Heart left ventricle (tissue), 16 donors: ENCODE measurements at places on chromosomes 1 and 21. TPM values are rescaled to one million over a fixed set of nuclear protein-coding genes. Genes with fewer than 3 reads are reported as not detected.

Gene NHLH1
- polyA plus RNA-seq = not detected

DNA sequence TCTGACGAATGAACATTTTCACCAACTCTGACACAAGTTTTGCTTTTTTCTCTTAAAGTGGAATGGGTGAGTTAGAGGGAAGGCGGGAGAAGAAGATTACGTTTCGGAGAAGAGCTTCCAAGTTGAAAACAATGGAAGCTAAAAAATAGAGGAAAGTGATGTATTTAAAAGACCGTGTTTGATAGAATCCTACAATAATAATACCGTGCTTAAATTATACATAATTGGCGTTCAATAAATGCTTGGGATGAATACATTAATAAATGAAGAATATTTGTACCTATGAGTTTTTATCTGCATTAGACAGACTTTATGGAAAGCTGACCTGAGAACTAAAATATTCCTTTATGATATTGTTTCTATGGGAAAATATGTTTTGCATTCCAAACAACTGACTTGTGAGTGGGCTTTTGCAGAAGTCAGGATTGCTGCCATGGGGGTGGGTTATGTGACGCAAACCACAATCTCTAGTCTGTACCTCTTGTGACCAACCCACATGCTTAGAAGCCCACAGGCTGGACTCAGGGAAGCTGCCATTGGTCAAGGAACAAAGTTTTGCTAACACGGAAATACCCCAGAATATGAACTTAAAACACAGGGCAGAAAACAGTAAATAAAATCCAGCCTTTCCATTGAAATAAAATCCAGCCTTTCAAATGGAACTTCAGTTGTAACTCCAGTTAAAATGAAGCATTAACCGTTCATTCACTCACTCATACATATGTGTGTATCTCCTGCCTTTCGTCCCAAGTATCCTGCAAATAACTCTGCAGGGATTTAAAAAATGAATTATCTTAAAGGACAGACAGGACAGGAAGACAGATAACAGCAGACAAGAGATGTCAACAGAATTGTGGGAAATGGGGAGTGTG is 21.3 kb upstream of the ATF3 start:
- H3K4me1 ChIP-seq = no peaks in the 10 kb centered on the region
- no peaks in the 10 kb centered on the region for H3K36me3 ChIP-seq
- no peak for DNase-seq
- no peak overlapping the region for H3K4me3 ChIP-seq
- peaks cover 7% of the 10 kb centered on the region for H3K27me3 ChIP-seq

Gene SHE
- polyA plus RNA-seq = 10.1 TPM

Gene OR2T35
- not detected for polyA plus RNA-seq

DNA sequence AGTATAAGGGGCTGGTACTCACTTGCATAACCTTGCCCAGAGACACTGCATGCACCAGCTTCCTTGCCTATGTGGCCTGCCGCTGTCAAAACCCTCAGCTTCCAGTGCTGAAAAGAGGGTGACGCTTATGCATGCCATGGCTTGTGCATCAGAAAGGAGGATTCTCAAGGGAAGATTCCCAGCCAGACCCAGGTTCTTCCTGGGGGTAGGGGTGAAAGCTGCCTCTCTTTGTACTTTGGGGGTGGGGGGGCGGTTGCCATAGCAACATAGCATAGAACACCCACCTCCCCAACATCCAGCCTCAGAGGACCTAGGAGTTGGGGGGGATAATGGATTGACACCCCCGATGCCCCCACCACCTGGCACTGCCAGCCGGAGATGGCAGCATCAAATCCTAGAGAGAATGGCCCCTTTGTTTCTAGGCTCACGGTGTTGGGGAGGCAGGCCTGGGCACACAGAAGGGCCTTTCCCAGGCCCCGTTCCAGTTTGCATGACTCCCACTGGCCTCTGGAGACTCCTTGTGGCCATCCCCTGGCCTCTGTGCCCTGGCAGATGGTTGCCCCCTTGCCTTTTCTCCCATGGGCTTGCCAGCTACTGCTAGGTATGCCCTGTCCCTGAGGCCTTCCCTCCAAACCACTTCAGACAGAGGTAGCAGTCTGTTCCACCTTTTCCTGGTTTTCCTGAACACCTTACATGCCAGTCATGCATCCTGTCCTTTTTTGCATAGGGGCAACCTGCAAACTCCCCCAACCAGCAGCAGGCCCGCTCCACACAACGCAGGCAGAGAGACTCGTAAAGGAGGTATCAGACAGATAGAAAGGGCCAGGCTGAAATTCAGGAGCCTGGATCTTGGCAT is 44.6 kb downstream of the RHBG start:
- H3K36me3 ChIP-seq = no peaks in the 10 kb centered on the region
- no peak overlapping the region for H3K27ac ChIP-seq
- H3K4me1 ChIP-seq = no peaks in the 10 kb centered on the region
- no peak for DNase-seq
- H3K4me3 ChIP-seq = no peak overlapping the region

DNA sequence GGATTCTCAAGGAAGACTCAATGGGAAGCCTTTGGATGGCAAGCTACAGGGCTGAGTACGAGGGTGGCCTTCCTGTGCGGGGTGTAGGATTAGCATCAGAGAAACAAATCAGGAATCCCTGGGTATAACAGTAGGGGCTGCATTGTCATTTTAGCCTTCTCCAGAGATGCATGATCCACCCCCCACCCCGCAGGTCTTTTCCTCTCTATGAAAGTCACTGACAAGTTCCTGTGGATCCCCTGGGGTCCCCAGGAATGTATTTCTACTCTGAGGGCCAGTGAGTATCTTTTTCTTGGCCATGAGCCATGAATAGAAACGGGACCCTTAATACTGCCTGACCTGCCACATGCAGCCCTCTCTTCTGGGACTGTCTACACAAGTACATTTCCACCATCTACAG is 473.0 kb upstream of the VAMP3 start:
- no peak overlapping the region for H3K27ac ChIP-seq
- H3K4me1 ChIP-seq = peaks cover 19% of the 10 kb centered on the region
- H3K36me3 ChIP-seq = no peaks in the 10 kb centered on the region
- no peak for DNase-seq
- no peak overlapping the region for H3K4me3 ChIP-seq

GRCh38 chr1:24541711-24542346 is 14.1 kb upstream of the NCMAP start:
- H3K4me3 ChIP-seq = no peak overlapping the region
- H3K27ac ChIP-seq = no peak overlapping the region
- no peaks in the 10 kb centered on the region for H3K4me1 ChIP-seq

Gene FCRLB
- polyA plus RNA-seq = 0.46 TPM

- DNase-seq = no peak
- H3K27ac ChIP-seq = no peak overlapping the region
- H3K4me1 ChIP-seq = peaks cover 20% of the 10 kb centered on the region
- no peaks in the 10 kb centered on the region for H3K36me3 ChIP-seq
Observed at GRCh38 chr1:160608057-160608456, 28.8 kb upstream of the CD84 start.

GRCh38 chr1:7043719-7044535 is 258.7 kb downstream of the CAMTA1 start:
- H3K27me3 ChIP-seq = peaks cover 7% of the 10 kb centered on the region
- H3K4me3 ChIP-seq = no peak overlapping the region
- H3K4me1 ChIP-seq = no peaks in the 10 kb centered on the region
- H3K36me3 ChIP-seq = no peaks in the 10 kb centered on the region

Gene A3GALT2
- polyA plus RNA-seq = not detected

Gene CRYBG2
- polyA plus RNA-seq = not detected
